AG20443 (cell line): ENCODE measurements at places on chromosomes 16 and 17.

- peak; percentile 91 for DNase-seq
Measured at GRCh38 chr16:58638148-58639036, 8.8 kb upstream of the CNOT1 start.

- DNase-seq = no peak
Measured at GRCh38 chr17:33021731-33022408, 30.2 kb downstream of the SPACA3 start.

GRCh38 chr16:75552951-75553350 is 3.1 kb downstream of the TMEM231 start:
- no peak for DNase-seq

- no peak for DNase-seq
Measured at GRCh38 chr17:76527430-76528111, 9.9 kb downstream of the CYGB start.

GRCh38 chr17:66676421-66676820 is 158.5 kb upstream of the CACNG5 start:
- no peak for DNase-seq

DNA sequence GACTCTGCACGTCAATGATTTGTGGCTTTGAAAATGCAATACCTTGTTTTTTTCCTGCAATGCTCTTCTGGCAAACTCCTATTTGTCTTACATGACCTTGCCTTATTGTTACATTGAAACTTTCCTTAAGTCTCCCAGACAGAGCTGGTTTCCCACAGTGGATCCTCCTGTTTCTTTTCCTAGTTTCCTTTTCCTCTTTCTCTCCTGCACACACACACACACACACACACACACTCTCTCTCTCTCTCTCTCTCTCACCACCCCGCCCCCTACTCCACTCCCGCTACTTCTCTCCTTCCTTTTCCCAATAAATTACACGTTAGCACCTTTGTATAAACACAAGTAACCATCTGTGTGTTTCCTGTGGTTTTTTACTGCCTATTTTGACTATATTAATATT is 2.3 kb downstream of the ORC6 start:
- no peak for DNase-seq

GRCh38 chr17:72489272-72489641 is 368.4 kb downstream of the SOX9 start:
- DNase-seq = no peak

- no peak for DNase-seq
Measured at GRCh38 chr16:14628806-14629611, 1.1 kb downstream of the PARN start.

- DNase-seq = no peak
Measured at GRCh38 chr17:68289473-68289872, 1.5 kb downstream of the SLC16A6 start.

DNA sequence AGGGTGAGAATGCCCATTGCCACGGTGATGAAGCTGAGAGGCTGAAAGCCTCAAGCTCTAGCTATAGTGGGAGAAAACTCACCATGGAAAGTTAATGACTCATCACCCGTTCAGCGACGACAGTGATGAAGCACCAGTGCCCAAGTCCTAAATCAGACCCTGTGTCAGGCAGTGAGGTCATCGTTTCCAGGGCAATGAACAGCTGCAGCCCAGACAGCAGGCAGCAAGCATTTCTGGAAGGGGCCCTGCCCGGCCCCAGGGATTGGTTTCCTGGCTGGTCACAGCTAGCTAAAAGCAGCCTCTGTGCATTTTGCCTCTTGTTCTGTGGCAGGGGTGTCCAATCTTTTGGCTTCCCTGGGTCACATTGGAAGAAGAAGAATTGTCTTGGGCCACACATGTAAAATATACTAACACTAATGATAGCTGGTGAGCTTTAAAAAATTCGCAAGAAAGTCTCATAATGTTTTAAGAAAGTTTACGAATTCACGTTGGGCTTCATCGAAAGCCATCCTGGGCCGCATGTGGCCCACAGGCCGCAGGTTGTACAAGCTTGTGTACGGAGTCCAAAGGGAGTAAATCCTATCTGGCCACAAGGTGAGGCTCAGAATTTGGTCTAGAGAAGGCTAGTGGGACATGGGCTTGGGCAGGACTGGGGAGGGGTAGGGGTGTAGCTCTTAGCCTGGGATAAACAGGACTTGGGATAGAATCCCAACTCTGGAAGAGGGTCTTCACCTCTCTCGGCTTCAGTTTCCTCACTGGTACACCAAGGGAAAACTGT is 40.6 kb downstream of the MIS12 start:
- DNase-seq = peak; percentile 98

DNA sequence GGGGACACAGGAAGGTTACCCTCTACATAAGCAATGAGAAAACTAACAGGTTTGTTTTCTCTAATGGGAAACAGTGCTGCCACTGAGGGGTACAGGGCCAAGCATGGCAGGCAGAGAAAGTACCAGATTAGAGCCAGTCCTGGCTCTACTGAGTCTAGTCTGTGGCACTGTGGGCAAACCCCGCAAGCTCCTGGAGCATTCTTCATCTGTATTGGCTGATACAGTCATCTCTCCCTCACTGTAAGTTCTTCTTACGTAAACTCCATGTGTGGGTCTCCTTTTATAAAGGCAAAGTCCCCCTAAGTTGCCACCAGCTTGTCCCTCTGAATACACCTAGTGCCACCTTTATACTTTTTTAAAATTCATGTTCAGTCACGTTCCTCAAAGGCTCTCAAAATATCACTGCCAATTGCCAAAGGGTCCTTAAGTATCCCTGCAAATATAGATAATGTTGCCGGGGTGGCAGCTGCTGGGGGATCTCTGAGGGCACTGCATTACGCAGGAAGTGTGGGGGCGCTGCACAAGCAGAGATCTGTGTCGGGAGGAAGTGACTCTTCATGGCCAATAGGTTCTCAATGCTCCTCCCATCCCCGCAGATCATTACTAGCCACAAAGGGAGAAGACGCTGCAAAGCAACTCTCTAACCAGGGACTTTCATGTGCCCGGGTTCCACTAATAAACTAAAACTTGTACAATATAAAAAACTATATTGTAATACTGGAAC is 18.8 kb downstream of the XPO6 start:
- DNase-seq = no peak

- DNase-seq = no peak
Measured at GRCh38 chr16:18836702-18837101, 35.4 kb upstream of the ARL6IP1 start.

DNA sequence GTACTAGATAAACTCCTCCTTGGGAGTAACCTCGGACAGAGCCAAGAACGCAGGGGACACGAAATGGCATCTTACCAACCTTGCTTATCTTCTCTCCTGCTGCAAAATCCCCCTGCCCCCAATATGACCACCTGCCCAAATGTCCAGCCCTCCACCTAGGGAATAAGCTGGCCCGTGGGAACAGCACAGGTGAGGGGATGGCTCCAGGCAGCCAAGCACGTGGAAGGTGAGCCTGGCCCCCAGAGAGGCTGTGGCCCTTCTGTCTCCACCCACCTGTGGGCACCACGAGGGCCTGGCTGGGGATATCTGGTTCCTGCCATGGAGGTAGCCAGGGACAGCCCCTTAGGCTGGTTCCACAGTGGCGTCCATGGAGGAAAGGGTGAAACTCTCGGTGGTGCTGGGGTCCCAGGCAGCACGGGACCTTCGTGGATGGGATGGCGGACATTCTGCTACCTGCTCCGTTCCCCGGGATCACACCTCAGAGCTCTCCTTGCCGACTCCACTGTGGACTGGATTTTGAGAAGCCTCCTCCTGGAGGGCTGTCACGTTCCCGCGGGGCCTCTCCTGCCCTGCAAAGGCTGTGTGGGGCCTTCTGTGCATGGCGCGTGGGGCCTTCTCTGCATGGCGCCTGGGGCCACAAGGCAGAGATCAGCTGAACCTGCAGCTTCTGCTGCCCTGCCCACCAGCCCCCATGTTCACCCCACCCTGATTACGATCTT is 388.5 kb upstream of the TNRC6C start:
- DNase-seq = no peak

GRCh38 chr16:18975109-18975508 is 8.6 kb upstream of the TMC7 start:
- no peak for DNase-seq

GRCh38 chr16:87207965-87208364 is 109.2 kb downstream of the C16orf95 start:
- DNase-seq = no peak

- peak; percentile 79 for DNase-seq
Measured at GRCh38 chr16:66275775-66276428, 90.6 kb upstream of the CDH5 start.

DNA sequence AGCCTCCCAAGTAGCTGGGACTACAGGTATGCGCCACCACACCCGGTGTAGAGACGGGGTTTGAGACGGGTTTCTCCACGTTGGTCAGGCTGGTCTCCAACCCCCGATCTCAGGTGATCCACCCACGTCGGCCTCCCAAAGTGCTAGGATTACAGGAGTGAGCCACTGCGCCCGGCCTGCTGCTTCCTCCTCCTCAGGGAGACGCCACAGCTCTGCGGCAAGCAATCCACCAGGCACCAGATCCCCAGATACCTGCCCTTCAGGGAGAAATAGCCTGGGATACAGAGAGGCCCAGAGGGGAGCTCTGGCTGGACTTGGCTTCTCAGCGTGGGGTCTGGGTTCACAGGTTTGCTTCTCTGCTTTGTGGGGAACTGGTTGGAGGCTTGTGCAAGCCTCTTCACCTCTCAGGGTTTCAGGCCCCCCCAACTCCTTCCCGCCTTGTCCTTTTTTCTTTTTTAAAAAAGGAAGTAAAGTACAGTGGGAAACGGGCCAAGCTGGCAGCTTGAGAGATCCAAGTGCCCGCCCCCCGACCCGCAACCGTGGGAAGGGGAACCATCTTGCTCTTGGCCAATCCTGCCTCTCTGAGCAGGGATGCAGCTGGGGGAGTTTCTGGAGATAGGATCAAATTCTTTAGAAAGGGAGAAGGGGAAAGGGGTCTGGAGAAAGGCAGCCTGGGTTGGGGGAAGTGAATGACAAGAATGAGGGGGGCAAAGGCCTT is 2.6 kb upstream of the SPHK1 start:
- DNase-seq = no peak

DNA sequence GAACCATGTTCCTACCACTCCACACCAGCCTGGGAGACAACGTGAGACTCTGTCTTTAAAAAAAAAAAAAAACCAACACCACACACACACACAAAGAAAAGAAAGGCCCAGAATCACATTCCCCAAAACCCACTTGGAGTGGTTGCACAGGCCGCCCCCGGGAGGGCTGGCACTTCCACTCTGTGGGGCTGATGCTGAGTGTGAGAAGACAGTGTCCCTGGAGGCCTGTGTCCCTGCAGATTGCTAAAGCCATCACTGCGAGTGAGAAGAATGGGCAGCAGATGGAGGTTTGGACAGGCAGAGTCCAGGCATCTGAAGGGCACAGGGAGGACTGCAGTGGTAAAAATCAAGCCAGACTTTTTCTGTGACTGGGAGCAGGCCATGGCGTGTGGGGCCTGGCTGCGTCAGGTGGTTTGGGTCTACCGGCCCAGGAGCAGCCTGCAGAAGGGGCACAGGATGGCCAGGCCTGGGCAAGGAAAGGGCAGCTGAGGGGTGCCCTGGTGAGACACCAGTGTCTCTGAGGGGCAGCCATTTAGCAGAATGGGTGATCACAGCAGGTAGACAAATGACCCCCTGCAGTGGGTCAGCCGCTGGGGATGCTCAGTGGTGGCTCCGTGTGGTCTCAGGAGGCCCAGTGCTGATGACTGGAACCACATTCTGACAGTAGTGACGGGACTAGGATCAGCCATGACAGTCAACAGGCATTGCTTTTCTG is 13.1 kb downstream of the CTRB2 start:
- DNase-seq = no peak

DNA sequence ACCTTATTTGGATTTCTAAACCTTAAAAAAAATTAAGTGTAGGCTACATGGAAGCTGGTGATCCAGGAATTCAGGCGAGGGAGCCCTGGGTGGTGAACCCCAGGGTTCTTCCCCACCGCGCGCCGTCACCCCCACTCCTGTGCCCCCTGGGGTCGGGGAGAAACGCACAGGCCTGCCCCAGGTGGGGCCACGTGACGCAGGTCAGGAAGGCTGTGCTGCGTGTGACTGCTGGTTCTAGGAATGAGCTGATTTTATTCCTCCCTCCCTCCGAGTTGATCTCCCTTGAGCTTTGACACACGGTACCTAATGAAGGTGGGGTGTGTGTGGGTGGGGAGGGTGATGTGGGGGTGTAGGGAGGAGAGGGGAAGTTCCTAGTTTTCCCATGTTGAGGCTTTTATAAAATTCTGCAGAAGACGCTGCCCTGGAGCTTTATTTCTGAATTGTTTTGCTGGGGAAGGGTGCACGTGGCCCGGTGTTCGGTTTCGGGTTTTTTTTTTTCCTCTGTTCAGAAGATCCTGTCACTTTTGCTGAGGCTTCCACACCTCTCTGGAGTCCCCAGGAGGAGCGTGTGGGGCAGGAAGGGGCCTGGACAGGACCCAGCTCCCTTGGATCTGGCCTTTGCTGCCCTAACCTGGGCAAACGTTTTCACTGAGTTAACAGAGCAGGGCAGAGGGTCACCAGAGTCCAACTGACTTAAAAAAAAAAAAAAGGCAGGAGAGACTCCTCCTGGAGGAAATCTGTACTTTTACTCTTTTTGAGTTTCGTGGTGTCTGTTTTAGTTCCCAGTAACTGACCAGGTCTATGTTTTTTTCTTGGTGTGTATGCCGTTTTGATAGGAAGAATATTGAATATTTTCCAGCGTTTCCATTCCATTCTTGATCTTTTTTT is 55.8 kb upstream of the GSE1 start:
- no peak for DNase-seq

- DNase-seq = no peak
Measured at GRCh38 chr16:72111657-72112451, 18.2 kb downstream of the DHX38 start.

- no peak for DNase-seq
Measured at GRCh38 chr16:54411544-54411943, 125.0 kb upstream of the IRX3 start.

DNA sequence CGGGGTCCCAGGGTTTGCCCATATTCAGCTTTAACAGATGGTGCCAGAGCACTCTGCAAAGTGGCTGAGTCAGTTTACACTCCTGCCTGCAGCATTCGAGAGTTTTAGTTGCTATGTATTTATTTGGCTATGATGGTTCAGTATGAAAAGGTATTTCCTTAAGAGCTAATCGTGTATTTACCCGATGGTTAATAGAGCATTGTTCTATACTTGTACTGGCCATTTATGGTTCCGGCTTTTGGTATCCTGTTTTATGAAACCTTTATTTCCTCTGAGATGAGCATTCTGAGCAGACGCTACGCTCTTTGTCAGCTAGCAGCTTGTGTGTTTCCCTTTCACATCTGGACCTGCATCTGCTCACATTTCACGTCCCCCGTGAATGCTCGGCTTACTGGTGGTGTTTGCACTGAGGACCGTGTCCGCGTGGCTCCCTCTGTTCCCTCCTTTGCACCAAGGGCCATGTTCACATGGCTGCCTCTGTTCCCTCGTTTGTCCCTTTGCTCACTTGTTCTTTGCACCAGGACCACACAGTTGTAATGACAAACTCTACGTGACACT is 149.1 kb upstream of the CHMP6 start:
- DNase-seq = no peak

DNA sequence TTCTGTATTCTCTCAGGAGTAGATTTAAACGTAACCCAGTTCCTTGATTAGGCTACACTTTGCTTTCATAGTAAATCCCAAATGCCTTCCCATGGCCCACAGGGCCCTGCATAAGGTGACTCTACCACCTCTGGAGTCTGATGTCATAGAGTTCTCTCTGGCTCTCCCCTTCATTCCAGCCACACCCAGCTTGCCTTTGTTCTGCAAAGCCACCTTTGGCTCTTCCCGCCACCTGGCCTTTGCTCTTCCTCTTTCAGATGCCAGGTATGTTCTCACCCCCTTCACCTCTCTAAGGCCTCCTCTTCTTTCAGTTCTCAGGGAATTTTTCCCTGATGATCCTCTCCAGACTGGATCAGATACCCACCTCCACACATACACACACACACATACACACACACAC is 141.3 kb upstream of the HSBP1 start:
- no peak for DNase-seq

- DNase-seq = no peak
Measured at GRCh38 chr16:49601576-49601975, 228.0 kb downstream of the C16orf78 start.
